Aorta (tissue), 5 donors: ENCODE measurements at places on chromosomes 4 and X. TPM values are rescaled to one million over a fixed set of nuclear protein-coding genes. Genes with fewer than 3 reads are reported as not detected.

The DMD gene
- total RNA-seq = 260 TPM

GRCh38 chr4:42767669-42768068 lies 110.8 kb upstream of the ATP8A1 start:
- no peaks in the 10 kb centered on the region for H3K36me3 ChIP-seq
- no peak for DNase-seq
- H3K4me1 ChIP-seq = no peaks in the 10 kb centered on the region
- H3K4me3 ChIP-seq = no peak overlapping the region

DNA sequence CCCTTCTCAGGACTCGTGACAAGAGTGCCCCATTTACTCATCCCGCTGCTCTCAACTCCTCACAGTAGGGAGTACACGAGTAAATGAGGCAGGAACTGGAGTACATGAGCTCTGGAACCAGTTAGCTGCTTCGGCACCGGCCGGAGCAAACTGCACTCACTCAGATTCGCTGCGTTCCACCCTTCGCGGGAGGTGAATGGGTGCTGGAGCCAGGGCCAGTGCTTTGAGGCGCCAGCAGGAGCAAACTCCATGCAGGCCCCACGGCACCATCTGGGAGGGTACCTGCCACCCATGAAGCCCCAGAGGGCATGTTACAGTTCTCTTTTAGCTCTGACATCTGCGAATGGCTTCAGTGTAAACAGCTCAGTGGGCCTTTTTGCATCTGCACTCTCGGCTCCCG lies 315.5 kb upstream of the GK2 start:
- DNase-seq = no peak
- H3K4me1 ChIP-seq = no peaks in the 10 kb centered on the region
- H3K27ac ChIP-seq = no peak overlapping the region

The CABS1 gene
- not detected for total RNA-seq

- H3K36me3 ChIP-seq = no peaks in the 10 kb centered on the region
- H3K27ac ChIP-seq = peak overlapping the region; percentile 50
- DNase-seq = no peak
- H3K4me1 ChIP-seq = no peaks in the 10 kb centered on the region
- H3K4me3 ChIP-seq = peak overlapping the region; percentile 88
These were observed 1.1 kb downstream of the PLXNA3 start for GRCh38 chrX:154458954-154459778.

DNA sequence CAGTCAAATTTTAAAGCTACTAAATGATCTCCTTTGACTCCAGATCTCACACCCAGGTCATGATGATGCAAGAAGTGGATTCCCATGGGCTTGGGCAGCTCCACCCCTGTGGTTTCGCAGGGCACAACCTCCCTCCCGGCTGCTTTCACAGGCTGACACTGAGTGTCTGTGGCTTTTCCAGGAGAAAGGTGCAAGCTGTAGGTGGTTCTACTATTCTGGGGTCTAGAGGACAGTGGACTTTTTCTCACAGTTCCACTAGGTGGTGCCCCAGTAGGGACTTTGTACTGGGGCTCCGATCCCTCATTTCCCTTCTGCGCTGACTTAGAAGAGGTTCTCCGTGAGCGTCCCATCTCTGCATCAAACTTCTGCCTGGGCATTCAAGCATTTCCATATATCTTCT lies 845.2 kb downstream of the PCDH18 start:
- H3K36me3 ChIP-seq = no peaks in the 10 kb centered on the region
- H3K27me3 ChIP-seq = no peaks in the 10 kb centered on the region
- no peaks in the 10 kb centered on the region for H3K4me1 ChIP-seq
- no peak for DNase-seq
- no peak overlapping the region for H3K27ac ChIP-seq
- H3K4me3 ChIP-seq = no peak overlapping the region
